NCI-H345 (cell line): ENCODE measurements at places on chromosomes 13 and 19.

DNA sequence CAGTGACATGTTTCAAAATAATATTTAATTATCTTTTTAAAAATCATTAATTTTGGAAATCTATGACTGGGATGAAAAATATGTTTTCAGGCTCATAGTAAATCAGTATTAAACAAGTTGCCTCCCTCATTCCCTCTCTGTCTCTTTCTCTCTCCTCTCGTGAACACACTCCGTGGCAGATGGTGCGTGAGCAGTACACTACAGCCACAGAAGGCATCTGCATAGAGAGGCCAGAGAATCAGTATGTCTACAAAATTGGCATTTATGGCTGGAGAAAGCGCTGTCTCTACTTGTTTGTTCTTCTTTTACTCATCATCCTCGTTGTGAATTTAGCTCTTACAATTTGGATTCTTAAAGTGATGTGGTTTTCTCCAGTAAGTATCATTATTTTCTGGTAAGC is 22.7 kb downstream of the SGCG start:
- DNase-seq: no peak

DNA sequence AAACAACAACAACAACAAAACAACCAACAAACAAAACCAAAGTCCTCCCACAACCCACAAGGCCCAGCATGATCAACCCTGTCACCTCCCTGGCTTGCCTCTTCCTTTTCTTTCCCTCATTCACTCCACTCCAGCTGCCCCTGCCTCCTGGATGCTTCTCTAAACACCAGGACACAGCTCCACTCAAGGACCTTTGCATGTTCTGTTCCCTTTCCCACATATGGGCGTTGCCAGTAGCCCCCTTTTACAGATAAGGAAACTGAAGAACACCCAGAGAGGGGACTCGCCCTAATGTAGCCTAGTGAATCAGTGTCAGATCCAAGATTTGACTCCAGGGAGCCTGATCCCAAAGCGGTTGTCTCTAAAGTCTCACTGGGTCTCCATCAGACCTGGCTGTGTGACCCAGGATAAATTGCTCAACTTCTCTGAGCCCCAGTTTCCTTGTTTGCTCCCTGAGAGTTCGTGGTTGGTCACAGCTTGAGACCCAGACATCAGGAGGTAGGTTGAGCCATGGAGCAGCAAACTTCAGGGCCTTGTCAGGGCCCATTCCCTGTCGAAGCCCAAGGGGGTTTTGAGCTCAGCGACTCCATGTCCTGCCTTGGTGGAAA is 3.0 kb upstream of the DOCK6 start:
- no peak for DNase-seq

GRCh38 chr19:12796146-12797071 is 5.1 kb downstream of the JUNB start:
- peak; percentile 52 for DNase-seq

DNA sequence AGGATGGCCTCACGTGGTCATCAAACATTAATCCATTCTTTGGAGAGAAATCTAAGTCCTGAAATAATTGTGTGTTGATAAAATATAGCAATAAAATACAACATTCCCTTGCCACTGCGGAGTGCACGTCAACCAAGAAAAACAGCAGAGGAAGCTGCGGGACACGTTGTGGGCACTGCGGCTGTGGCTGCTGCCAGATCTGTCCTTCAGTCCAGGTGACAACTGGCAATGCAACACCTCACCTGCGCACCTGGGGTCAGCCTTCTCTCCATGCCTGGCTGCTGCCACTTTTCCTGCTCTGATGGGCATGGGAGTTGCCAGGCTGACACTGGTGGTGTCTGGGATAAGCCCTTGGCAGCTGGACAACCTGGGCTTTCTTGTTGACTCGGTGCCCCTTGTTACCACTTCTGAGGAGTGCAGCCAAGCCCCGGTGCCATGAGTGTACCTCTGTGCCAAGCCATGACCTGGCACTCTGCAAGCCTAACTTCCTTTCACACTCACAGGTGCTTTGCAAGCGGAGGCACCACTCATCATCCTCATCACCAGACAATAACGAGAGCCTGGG is 251.6 kb upstream of the TSHZ3 start:
- no peak for DNase-seq

GRCh38 chr19:7914598-7915045 is at the start of gene TGFBR3L:
Gene TGFBR3L (plus strand): TSS chr19:7914830.
- no peak for DNase-seq

- DNase-seq: no peak
Observed at GRCh38 chr13:22332416-22332815, 661.5 kb downstream of the FGF9 start.

DNA sequence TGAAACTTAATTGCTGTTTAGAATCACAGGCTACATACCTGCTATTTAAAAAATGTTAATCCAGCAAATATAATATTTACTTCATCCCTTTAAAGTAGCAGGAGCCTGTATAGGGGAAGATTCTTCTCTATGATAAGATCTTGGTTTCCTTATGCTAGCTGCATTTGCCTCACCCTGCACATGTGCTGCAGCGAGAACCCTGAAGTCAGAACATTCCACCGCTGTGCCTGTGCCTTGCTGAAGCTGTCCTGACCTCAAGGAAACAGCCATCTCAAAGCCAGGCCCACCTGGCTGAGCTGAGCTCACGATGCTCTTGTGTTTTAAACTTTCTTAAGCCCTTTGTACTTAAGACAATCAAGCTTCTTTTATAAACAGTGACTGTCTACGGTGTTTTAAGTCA is 355.0 kb upstream of the PCDH20 start:
- DNase-seq: no peak

GRCh38 chr19:13072188-13072908 is 30.3 kb downstream of the LYL1 start:
- DNase-seq: no peak

GRCh38 chr13:25967144-25967543 is 84.7 kb downstream of the SHISA2 start:
- DNase-seq: no peak

DNA sequence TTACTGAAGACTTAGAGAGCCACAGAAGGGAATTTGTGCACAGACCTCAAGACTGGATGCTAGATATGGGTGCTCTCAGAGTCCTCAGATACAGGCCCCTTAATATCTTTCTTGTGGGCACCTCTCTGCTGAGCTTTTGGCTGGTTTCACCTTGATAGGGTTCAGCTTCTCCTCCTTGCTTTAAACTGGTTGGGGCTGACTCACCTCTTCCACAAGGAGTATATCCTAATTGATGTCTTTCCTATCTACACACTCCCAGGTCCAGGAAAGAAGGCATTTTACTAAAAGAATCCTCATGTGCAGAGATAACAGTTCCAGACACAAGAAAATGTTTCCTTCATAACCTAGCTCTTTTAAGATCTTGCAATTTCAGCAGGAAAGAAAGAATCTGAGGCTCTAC is 284.4 kb downstream of the NDFIP2 start:
- no peak for DNase-seq

DNA sequence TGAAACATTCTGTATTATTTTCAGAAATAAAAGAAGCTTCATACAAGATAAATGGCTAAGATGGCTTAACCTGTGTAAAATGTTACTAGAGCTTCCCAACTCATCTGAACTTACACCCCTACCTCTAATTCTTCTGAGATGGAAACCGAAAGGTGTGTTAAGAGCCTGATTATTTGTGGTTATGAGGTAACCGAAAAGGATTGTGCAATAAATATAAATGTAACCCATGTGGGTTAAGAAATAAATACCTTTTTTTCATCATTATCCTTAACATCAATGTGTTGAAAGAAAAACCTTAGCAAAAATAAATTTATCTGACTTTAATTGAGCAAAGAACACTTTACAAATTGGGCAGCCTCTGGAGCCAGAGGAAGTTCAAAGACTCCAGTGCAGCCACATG is 961.8 kb upstream of the SPRY2 start:
- no peak for DNase-seq

DNA sequence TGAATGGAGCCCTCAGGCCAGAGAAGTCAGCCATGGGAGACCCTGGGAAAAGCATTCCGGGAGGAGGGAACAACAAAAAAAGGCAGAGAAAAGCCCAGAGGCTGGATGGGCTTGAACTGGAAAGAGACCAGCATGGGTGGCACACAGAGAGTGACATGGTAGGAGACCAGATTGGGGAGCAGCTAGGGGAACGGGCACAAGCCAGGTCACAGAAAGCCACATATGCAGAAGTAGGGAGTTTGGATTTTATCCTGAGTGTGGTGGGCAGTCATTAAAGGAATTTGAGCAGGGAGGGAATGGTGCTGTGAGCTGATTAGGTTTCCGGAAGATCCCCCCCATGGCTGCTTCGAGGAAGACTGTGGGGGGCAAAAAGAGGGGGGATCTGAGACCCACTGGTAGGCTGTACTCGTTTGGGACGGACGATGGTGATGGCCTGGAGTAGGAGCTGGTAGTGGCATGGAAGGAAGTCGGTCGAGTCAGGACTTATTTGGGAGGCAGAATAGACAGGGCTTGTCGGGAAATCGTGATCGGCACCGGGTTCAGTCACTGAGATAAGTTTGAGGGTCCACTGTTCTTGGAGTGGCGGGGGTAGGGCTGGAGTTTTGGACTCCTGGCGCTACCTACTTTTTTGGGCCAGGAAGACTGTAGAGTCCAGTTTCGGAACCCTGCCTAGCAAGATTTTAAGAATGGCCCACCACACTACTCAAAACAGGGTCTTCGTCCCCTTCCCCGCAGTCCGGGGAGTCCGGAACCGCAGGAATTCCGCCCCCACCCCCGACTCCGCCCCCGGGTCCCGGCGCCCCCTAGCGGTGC is 949 bp downstream of the SERTAD1 start:
- DNase-seq: no peak

- no peak for DNase-seq
Observed at GRCh38 chr19:39335168-39335548, 685 bp downstream of the GMFG start.

- no peak for DNase-seq
Observed at GRCh38 chr19:17510220-17510993, 1.0 kb upstream of the PGLS start.

GRCh38 chr19:46303322-46303690 is 6.5 kb downstream of the HIF3A start:
- DNase-seq: peak; percentile 9

DNA sequence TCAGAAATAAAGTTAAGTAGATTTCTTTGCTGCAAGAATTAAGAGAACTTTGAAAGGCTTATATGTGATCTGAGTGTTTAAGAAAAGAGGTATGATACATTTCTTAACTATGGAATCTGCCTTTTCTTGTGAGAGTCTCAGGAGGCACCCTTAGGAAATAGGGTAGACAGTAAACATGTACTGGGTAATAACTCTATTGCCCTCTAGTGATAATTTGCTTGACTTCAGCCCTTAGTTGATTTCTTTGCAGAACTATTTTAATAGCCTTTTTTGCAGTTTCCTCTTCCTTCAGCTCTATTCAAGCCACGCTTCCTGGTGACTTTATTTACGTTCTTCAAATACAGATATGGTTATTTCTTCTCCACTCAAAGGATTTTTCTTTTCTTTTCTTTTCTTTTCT is 37.0 kb upstream of the CCNA1 start:
- DNase-seq: no peak

- DNase-seq: no peak
Observed at GRCh38 chr13:20247403-20247802, 15.3 kb upstream of the GJB6 start.

- DNase-seq: peak; percentile 3
Observed at GRCh38 chr13:37602733-37603381, 4.3 kb upstream of the POSTN start.

DNA sequence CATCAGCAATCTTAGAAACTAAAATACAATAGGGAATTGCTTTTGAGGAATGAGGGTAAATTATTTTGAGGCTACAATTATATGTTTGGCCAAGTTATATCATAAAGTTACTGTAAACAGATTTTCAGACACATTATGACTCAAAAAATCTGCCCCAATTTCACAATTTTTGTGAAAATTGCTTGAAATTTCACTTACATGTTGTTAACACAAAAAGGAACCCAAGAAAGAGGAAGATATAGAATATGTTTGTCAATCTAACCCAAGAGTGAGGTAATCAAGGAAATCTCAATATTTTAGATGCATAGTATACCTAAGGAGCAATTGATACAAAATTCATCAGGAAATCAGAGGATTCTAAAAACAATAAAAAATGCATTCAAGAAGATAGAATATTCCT is 73.9 kb upstream of the FNDC3A start:
- DNase-seq: no peak

GRCh38 chr13:99327126-99327525 is 19.9 kb upstream of the GPR183 start:
- DNase-seq: no peak

GRCh38 chr13:79434556-79434955 is 28.5 kb upstream of the RBM26 start:
- DNase-seq: no peak

DNA sequence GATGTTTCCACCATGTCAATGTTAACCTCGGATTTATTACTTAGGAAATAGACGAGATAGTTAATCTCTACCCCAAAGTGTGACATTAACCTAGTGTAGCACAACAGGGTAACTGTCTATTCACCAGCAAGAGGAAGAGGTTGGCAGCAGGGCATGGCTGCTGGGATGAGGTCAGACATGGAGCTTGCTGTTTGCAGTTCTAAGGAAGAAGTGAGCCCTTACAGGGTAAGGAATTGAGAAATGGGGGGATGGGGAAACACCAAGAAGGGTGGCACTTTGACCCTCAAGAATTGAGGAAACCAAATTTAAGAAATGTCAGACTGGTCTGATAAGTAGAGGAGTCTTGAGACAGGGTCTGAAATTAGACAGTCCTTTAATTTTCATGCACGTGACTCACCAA is 62.4 kb downstream of the MBD3L2B start:
- DNase-seq: no peak

DNA sequence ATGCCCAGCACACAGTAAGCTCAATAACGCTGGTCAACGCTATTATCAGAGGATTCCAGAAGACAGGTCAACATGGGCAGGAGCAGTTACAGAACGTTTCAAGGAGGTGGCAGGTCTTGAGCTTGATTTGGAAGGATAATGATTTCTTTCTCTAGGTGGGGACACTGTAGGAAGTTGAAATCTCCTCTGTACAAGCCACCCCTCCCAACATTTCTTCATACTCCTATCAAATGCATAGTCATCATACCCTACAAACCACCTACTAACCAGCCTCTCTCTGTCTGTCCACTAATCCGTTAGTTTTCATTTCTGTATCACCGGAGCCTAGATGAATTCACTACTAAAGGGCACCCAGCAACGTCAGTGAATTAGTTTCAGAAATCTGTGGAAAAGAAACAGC is 1.3 kb downstream of the ATP7B start:
- DNase-seq: no peak
